ENCODE measurements at places on chromosomes 12 and 14.

DNA sequence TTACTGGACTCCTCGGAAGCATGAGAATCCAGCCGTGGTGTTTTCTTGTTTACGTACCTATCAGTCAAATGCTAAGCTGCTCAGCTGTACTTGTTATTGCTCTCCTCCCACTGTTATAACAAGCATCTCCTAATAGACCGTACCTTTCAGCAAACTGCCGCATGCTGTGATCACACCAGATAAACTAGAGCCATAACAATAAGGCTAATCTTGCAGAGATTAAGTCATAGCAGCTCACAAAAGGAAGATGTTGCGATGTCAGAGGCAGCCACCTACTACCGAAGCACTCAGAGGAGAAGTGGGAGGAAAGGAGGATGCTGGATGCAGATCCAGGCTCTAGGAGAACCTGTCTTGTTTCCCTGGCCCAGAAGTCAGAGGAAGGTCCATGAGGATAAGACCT, 196.0 kb downstream of the GALC start:
- no peak for DNase-seq

GRCh38 chr14:75048101-75048500, 3.2 kb downstream of the MLH3 start:
- DNase-seq: no peak

GRCh38 chr12:82663893-82664292, 22.8 kb upstream of the TMTC2 start:
- DNase-seq: no peak

GRCh38 chr12:27291862-27292261, 40.8 kb upstream of the BMAL2 start:
- no peak for DNase-seq

DNA sequence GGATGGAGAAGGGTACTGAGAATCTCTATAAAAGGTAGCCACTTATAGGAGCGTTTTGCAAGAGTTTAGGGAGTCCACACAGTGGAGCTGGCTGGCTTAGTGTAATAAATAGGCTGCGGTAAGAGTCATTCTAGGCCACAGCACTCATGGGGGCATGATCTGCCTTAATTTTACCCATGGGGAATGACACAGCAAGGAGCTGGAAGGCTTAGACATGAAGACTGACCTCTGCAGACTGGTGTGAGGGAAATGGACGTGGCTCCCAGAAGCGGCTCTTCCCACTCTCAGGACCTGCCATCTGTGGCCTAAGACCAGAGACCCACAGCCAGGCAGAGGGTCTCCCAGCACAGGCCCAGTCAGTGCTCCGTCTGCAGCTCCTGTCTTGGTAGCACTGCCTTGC, 173.3 kb downstream of the PPM1H start:
- no peak for DNase-seq

DNA sequence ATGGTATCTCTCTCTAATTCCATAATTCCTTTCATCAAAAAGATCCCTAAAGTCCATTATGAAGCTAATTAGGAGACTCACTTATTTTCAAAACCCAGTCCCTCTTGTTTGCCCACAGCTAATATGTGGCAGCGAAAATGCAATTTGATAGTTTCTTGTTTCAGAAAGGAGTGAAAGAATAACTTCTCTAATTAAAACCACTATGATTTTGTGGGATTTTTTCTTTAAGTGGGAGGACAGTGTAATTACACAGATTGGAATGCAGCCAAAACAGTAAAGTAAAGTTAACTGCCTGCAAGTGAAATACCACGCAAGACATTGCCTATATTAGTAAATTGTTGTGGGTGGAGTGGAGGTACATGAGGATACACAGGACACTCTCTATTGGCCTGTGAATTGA, 50.0 kb downstream of the PTPRO start:
- DNase-seq: peak; percentile 42

DNA sequence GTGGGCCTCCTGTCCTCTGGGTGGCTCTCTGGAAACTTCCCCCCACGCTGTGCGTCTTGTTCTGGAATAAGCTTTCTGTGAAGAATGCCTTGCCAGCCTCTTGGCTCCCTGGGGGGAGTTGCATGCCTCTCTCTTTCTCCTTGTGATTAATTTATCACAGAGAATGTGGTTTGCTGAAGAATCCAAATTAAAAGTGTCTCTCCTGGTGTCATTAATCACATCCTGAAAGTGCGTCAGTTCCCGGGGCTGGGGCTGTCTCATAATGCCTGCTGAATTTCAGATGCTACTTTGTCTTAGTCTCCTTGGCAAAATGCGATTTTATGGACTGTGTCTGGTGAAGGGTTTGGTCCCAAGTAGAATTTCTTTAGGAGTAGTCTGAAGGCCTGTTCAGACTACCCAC, 787.7 kb upstream of the TMEM132C start:
- no peak for DNase-seq

DNA sequence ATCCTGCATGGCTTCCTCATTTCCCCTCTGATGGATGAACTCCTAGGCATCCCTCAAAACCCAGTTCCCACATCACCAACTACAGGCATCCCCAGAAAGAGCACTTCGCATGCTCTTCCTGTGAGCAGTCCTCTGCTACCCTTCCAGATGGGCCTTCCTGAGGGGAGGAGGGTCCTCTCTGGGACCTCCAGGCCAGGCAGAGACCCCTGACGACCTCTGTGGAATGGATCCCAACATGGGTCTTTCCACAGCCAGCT, 1.9 kb downstream of the AKT1 start:
- DNase-seq: no peak

GRCh38 chr12:19432309-19433170, 6.8 kb upstream of the AEBP2 start:
- no peak for DNase-seq

DNA sequence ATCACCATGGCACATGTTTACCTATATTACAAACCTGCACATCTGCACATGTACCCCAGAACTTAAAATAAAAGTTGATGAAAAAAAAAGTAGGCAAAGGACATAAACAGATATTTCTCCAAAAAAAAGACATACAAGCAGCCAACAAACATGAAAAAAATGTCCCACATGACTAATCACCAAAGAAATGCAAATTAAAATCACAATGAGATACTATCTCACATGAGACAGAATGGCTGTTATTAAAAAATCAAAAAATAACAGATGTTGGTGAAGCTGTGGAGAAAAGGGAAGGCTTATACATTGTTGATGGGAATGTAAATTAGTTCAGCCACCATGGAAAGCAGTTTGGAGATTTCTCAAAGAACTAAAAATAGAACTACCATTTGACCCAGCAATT, 68.0 kb upstream of the FAR2 start:
- DNase-seq: no peak

DNA sequence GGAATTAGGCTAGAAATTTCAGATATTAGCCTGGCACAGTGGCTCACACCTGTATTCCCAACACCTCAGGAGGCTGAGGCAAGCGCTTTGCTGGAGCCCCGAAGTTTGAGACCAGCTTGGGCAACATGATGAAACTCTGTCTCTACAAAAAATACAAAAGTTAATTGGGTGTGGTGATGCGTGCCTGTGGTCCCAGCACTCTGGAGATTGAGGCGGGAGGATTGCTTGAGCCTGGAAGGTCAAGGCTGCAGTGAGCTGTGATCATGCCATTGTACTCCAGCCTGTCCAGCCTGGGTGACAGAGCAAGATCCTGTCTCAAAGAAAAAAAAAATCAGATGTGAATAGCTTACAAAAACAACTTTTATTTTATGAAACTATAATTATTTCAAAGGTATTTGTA, 15.1 kb downstream of the FRMD6 start:
- no peak for DNase-seq

DNA sequence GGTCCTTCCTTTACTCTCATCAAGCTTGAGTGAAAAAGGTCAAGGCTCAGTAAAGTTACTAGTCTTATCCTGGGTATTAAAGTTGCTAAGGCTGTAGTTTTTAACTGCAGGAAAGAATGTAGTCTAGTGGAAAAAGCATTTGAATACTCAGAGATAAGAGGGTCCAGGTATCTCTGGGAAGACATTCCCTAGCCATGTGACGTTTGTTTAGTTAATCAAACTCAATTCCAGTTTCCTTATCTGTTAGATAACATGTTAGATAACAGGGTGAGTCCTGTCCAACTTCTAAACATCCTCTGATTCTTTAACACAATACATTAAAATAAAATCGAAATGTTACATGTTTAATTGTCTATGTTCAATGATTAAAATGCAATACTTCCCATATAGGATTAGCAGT, 720.7 kb upstream of the LMO3 start:
- DNase-seq: no peak

GRCh38 chr14:30527196-30527595, 31.8 kb upstream of the G2E3 start:
- no peak for DNase-seq

- DNase-seq: no peak
Observed at GRCh38 chr12:54036620-54037359, 3.9 kb downstream of the HOXC5 start.

DNA sequence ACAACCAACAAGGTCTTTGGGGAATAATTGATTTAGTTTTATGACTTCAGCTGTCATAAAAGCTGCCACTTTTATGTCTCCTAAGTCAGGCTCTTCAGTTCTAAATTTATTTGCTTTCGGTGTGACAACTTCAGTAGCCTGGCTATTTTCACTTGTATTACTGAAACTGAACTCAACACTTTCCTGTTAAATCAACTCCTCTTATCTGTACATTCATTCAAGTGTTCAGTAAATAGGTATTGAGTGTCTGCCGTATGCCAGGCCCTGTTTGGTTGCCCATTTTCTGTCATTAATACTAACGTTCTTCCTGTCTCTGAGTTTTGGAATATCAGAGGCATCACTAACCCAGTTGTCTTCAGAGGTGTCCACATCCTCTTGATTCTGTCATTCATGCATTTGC, 7.5 kb downstream of the UTP20 start:
- DNase-seq: no peak

DNA sequence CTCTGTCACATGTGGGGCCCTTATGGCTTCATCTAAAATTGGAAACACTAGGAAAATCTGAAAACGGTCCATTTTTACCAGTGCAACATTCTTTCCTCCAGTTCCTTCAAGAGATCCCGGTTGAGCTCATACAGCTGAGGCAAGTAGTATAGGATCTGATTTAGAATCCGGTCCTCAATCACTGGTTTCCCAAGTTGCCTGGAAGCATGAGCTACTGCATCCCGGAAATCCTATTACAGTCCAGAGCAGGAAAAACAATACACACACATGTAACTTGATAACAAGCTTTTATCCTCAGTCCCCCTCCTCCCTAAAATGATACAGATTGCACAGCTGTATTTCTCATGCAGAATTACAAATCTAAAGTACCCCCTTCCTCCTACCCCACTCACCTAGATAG, 67.9 kb upstream of the NR2C1 start:
- DNase-seq: no peak

- peak; percentile 83 for DNase-seq
Observed at GRCh38 chr12:125983094-125983783, 918.0 kb downstream of the AACS start.

GRCh38 chr14:46250113-46250703, 401.4 kb downstream of the RPL10L start:
- no peak for DNase-seq

- DNase-seq: peak; percentile 71
Observed at GRCh38 chr12:4855121-4855924, 54.4 kb upstream of the KCNA1 start.

DNA sequence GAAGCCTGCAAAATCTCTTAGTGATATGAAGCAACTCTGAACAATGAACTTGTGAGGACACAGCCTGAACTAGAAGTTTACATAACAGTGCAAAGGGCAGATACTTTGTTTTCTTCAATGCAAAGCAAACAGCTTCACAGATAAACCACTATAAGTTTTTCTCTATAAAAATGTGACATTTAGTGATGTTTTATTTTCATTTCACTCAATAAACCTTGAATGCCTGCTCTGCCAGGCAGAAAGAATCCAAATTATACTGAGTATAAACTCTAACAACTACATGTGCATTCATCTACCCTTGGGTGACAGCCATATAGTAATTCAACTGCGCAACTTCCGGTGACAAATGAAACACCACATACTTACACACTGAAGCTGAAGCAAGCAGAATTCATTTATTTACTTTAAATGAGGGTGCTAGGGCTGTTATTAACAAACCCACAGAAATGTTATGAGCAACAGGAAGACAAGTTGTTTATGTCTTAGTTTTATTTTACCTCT, 10.3 kb downstream of the DCP1B start:
- peak; percentile 28 for DNase-seq

- no peak for DNase-seq
Observed at GRCh38 chr14:88245321-88245720, 77.7 kb downstream of the KCNK10 start.

DNA sequence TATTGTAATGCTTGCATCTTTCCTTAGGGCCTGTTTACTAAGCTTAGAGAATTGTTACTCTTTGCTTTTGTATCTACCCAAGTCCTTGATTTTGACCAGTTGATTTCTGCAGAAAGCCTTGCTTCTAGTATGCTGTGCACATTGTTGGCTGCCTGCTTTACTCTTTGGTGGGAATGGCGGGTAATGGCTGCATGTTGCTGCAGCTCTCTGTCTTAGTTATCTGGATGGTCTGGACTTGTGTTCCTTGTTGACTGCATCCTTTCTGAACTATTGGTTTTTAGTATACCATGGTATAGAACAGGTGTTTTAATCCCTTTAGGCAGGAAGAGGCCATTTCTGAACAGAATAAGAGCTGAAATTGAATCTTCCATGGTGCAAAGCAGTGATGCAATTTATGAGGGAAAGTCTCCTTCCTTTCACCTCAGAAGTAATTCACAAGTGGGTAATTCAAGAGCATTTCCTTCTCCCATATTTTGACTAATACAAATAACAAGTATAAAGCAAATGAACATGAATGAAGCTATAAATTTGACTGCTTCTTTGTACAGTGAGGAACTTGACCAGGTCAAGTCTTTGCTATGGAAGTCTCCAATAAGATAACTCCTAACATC, 466.4 kb downstream of the NPAS3 start:
- no peak for DNase-seq

DNA sequence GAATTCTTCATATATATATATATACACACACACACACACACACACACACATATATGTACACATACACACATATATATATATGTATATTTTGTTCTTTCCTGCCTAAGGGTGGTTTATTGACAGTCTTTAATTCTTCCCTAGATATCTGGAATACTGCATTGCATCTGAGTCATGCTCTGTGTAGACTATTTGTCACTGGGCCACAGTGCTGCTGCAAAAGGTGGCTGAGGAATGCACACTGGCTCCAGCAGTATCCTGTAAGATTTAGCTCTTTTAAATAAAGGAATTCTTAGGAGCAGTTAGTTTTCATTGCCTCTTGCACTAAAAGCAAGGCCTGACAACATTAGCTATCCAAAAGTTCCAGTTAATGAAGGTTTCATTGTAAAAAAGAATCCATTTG, 200.9 kb downstream of the APAF1 start:
- no peak for DNase-seq

GRCh38 chr14:60090864-60091519, 731 bp upstream of the PCNX4 start:
- DNase-seq: no peak

Measured in spinal cord (tissue), 10 donors.